ENCODE measurements at places on chromosomes 11 and 22.

- peak; percentile 87 for DNase-seq
Observed at GRCh38 chr22:40525250-40525884, 111.2 kb downstream of the MRTFA start.

- DNase-seq, result no peak
Observed at GRCh38 chr11:66570079-66570849, 1.9 kb upstream of the CTSF start.

DNA sequence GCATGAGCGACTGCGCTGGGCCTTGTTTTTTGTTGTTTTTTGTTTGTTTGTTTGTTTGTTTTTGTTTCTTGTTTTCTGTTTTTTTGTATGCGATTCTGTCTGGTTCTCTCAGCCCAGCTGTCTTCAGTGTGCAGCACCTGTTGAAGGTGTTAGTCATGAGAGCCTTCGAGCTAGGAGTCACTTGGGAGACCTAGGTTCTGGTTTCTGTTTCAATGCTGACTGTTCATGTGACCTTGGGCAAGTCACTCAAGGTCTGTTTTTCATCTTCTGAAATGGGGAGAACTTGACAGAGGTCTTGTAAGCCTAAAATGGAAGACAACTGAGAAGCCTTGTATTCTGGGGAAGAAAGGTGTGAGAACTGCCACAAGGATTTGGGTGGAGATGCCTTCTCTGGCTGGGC lies 1.8 kb downstream of the DCPS start:
- DNase-seq, result no peak

DNA sequence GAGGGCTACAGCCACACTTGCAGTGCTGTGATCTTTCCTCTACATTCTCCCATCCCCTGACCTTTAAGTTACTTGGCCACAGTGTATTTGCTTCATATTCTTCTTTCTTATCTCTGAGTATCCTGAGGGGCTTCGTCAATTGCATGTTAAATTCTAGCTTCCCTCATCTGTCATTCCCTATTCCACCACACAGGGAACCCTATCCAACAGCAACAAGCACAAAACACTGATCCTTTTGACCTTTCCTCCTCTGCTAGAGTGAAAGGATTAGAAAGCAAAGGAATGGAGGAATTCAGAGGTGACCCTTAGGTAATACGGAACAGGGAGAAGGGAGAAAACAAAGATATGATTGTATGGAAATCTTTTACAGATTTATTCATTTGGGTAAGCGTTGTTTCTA lies 1061.7 kb upstream of the TENM4 start:
- no peak for DNase-seq

DNA sequence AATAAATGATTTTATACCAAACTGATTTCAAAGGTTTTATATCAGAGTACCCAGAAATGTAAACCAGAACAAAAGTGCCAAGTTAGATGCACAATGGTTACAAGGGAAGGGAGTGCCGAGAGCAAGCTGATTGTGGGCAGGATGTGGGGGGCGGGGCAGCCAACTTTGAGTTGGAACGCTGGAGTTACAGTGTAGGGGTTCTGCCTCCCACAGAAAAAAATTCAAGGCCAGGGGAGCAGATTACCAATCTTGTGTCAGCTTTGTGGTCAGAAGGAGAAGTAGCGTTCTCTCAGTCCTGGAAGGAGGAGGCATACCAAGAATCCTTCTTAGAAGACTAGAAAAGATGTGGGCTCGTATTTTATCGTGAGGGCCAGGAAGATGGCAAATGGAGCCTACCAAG lies 15.9 kb upstream of the POU2AF2 start:
- peak; percentile 63 for DNase-seq

DNA sequence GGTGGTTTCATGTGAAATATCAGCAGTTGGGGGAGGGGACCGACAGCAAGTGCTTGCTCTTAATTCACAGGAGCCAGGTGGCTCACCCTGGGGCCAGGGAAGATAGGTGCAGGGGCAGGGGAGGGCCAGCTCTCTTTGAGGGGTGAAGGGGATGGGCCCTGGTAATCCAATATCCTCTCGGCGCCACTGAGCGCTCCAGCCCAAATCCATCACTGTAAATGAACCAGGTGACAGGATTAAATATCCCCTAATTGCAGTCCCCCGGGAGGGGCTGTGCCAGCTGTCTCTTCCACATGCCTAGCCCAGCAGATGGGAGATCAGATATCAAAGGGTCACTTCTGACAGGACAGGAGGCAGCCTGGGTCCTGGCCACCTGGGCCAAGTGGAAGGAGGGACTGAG lies 531.8 kb upstream of the CADM1 start:
- no peak for DNase-seq

GRCh38 chr11:70315716-70316115 lies 45.2 kb downstream of the PPFIA1 start:
- DNase-seq, result no peak

- DNase-seq, result no peak
Observed at GRCh38 chr11:56849852-56850251, 101.4 kb upstream of the OR9G4 start.

- peak; percentile 69 for DNase-seq
Observed at GRCh38 chr11:83044958-83045712, 26.6 kb downstream of the RAB30 start.

DNA sequence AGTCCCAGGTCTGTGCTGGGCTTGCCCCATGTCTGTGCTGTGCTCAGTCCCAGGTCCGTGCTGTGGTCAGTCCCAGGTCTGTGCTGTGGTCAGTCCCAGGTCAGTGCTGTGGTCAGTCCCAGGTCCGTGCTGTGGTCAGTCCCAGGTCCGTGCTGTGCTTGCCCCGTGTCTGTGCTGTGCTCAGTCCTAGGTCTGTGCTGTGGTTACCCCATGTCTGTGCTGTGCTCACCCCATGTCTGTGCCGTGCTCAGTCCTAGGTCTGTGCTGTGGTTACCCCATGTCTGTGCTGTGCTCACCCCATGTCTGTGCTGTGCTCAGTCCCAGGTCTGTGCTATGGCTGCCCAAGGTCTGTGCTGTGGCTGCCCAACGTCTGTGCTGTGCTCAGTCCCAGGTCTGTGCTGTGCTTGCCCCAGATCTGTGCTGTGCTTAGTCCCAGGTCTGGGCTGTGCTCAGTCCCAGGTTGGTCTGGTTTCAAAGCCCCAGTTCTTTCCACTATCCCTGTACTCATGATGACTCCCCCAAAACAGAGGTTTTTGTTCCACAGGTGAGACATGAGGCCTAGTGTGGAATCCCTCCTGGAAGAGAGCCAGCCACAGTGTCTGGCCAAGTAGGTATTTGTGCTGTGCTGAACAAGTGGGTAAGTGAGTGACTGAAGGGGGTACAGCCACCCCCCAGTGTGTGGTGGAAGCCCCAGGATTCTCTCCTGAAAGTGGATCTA lies 34.8 kb downstream of the IRAG1 start:
- no peak for DNase-seq

DNA sequence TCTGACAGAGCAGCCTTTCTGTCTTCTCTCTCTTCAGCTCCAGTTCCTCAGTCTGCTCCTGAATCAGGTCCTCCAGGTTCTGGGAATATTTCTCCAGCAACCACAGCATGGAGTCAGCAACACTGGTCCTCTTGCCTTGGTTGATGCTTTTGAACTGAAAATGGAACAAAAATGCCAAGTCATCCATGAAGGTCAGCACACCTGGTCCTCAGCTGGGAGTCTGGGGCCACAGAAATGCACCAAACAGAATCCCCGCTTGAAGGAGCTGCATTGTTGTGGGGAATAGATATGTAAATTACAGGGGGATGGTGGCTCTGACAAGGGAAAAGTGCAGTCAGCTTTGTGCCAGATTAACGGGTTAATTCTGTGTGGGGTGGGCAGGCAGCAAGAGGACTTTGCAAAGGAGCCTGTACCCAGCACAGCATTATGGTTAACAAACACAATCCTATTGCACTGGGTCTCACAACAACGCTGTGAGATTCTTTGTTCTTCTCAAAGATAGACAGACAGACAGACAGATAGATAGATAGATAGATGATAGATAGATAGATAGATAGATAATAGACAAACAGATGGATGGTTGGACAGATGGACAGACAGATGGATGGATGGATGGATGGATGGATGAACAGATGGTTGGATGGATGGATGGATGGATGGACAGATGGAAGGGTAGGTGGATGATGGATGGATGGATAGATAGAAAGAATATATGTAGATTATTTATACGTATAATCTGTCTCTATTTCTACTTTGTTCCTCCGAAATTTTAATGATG lies 33.8 kb upstream of the LRRC32 start:
- DNase-seq, result no peak

- DNase-seq, result no peak
Observed at GRCh38 chr11:16873289-16873688, 134.8 kb downstream of the C11orf58 start.

DNA sequence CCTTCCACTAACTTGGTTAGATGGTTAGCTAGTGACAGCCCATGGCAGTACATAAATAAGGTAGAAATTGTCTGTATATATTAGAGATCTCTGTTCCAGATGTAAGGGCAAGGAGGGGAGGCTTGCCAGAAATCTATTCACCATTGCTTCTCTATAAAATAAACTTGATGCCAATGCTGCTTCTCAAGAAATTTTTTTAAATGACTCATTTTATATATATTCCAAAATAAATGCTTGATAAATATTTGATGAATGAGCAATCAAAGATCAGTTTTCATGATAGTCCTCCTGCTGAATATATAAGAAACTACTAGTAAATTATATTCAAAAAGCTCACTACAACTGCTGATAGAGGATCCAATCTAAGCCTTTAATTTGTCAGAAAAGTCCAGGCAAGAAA lies 710.6 kb upstream of the CCDC179 start:
- no peak for DNase-seq

DNA sequence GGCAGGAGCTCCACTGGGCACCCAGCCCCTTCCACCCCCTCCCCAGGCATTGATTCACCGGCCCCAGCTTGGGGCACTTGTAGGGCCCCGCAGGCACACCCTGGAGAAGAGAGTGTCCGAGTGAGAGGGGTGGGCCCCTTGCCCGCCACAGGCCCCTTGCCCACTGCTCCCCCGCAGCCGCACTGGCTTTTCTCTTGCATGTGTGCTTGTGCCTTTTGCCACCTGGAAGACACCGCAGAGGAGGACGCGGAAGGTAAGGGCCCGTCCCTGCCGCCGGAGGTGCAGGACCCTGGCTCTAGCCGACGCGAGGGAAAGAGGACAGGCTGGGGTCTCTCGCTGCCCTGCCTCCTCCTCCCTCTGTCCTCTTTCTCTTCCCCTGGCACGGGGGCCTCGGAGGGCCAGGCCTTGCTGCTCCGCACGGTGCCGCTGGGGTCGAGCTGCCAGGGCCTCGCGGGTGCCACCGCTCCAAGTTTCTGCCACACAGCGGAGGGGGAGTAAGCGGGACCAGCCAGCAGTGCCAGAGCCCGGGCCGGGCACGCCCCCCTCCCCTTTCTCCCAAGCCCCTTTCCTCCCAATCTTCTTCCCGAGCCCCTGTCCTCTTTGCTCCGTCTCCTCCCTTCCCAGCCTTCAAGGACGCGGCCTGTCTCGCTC lies 9.5 kb downstream of the TNNT3 start:
- DNase-seq, result no peak
